ENCODE measurements at places on chromosomes 4 and X. TPM values are rescaled to one million over a fixed set of nuclear protein-coding genes. Genes with fewer than 3 reads are reported as not detected.

Gene SHOX
- total RNA-seq, result not detected

Gene SFRP2
- not detected for total RNA-seq

Gene HS6ST2
- total RNA-seq, result not detected

Gene PPA2
- 74.0 TPM for total RNA-seq

Gene SMIM43
- 3.4 TPM for total RNA-seq

Gene HERC5
- 5.1 TPM for total RNA-seq

Gene ARHGAP24
- 42.6 TPM for total RNA-seq

Gene SAGE1
- total RNA-seq, result not detected

Gene PRRG1
- 15.5 TPM for total RNA-seq

Gene DCAF4L1
- 0.19 TPM for total RNA-seq

Gene MXRA5
- 7.0 TPM for total RNA-seq

Gene GIMD1
- total RNA-seq, result 0.19 TPM

Gene IL21
- not detected for total RNA-seq

Gene CXCL9
- total RNA-seq, result not detected

Gene CTAG2
- total RNA-seq, result not detected

Gene GAGE2A
- total RNA-seq, result not detected

Gene HPF1
- total RNA-seq, result 24.0 TPM
